ENCODE measurements at places on chromosomes 3 and 15.

- no peak for DNase-seq
Observed at GRCh38 chr3:187623285-187623814, 46.8 kb downstream of the SST start.

DNA sequence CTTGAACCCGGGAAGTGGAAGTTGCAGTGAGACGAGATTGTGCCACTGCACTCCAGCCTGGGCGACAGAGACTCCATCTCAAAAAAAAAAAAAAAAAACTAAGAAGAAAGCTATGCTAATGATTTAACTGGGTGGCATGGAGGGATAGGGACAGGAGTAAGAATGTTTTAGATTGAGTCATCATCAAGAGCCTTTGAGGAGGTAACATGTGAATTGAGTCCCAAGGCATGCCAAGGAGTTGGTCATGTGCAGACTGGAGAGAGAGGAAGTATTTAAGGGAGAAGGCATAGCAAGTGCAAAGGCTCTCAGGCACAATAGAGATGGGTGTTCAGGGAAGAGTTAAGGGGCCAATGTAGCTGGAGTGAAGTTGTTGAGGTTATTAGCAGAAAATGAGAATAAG lies 9.1 kb downstream of the BNC1 start:
- no peak for DNase-seq

GRCh38 chr3:15263120-15263519 lies 57.1 kb downstream of the CAPN7 start:
- DNase-seq: no peak

DNA sequence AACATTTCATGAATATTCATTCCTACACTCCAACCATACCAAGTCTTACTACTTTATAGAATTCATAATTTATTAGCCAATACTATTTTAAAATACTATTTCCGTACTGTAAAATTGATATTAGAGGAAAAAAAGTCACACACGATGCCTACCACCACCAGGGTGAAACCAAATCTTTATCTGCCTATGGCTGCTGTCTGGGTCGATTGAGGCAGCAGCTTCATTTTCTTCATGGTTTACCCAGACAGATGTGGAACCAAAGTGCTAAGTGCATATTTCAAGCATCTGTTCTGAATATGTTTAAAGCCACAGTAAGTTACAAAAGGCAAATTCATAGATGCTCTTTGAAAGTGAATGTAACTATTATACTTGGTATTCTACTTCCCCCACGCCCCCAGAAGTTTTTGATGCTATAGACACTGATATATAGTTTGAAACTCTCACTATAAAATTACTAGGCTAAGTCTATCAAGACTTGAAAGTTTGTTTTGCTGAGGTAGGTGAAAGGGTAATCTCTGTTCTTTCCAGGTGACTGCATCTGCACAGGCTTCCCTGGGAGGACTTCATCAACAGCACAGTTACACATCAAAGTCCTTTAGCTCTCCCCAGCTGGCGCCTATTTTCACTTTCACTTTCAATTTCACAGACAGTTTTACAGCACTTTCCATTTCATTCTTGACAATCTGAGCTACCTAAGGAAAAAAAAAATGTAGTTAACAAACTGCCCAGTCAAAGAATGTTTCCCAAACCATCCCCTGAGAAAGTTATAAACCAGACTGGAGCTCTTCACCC lies 113.9 kb downstream of the POLQ start:
- DNase-seq: no peak

DNA sequence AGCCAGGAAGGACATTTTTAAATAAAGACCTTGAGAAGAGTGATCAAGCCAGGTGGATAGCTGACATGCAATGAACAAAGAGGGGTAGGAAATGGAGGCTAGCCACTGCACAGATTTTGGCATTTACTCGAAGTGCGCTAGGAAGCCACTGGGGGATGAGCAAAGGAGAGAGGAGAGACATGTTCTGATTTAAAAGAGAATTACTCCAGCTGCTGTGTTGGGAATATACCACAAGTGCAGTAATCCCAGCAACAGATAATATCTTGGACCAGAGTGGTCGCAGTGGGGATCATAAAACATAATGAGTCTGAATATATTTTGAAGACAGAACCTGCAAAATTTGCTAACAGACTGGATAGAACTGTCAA lies 19.9 kb downstream of the KPNA4 start:
- no peak for DNase-seq

DNA sequence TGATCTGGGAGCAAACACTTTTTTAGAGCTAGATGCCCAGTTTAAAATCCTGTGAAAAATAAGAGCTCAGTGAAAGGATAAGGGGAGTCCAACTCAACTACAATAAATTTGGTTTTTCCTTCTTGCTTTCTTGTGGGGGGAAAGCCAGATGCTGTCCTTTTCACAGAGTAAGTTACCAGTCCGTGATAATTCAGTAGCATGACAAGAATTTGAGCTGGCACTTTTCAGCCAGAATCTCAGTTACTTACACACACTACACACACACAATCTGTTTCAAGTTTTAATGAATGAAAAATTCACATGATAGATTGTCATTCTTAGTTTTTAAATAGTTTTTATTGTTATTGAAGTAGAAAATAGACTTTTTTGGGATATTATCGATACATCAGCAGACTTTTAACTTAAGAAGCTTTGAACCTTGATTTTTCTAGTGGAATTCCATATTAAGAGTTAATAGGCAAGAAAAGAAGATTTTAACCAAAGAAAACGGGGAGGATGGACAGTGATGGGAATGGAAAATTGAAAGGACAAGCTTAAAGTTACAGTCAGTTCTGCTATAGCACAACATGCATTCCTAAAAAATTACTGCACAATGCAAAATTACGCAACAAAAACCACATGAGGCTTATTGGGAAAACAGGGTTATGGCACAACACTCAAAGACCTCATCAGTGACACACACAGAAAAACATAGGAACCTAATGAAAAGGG lies 47.0 kb downstream of the PSMD6 start:
- DNase-seq: peak; percentile 91

- DNase-seq: no peak
Observed at GRCh38 chr15:22919171-22919570, 61.0 kb downstream of the CYFIP1 start.

GRCh38 chr15:52008698-52009434 lies 10.2 kb upstream of the MAPK6 start:
- DNase-seq: no peak

- no peak for DNase-seq
Observed at GRCh38 chr15:50302581-50302980, 37.1 kb upstream of the HDC start.

DNA sequence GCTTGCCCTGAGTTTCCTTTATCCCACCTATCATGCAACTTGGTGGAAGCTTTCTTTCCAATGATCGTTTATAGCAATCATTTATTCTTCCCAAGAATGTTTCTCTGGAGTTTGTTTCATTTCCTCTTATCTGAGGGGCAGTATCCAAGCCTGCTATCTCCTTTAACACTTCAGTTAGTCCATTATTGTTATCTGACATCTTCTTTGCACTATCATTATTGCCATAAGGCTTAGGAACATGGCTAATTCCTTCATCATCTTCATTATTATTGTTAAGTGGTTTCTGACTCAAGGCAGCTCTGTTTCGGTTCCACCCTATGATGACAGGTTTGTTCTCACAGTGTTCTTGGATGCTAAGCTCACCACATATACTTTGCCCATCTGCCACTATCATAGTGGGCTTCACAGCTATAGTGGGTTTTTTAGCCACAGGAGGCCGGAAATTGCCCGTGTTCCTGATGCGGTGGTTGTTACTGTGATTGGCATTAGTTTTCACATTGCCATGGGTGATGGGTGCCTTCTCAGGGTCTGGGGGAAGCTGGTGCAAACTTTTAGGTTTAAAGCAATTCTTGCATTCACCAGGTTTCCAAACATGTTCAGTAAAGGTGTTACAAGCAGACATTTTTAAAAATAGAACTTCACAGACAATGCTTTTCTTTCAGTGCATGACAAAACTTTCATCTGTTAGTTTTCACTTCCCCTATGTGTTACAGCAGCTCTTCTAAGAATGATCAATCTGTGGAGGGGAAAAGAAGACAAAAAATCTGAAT lies 110.6 kb upstream of the TSPAN3 start:
- DNase-seq: no peak

Data from AML-193 (cell line).